CD8-positive, alpha-beta memory T cell (primary cell): ENCODE measurements at places on chromosomes 4 and X. TPM values are rescaled to one million over a fixed set of nuclear protein-coding genes. Genes with fewer than 3 reads are reported as not detected.

STPG2 gene
- not detected for total RNA-seq

- no peaks in the 10 kb centered on the region for H3K36me3 ChIP-seq
- H3K27ac ChIP-seq, result no peak overlapping the region
- no peak for DNase-seq
- no peaks in the 10 kb centered on the region for H3K4me1 ChIP-seq
Observed at GRCh38 chrX:150094375-150094774, 156.1 kb upstream of the EOLA2 start.

- DNase-seq, result no peak
- no peaks in the 10 kb centered on the region for H3K4me1 ChIP-seq
- no peak overlapping the region for H3K4me3 ChIP-seq
Observed at GRCh38 chr4:176838601-176839433, 46.1 kb upstream of the VEGFC start.

DNA sequence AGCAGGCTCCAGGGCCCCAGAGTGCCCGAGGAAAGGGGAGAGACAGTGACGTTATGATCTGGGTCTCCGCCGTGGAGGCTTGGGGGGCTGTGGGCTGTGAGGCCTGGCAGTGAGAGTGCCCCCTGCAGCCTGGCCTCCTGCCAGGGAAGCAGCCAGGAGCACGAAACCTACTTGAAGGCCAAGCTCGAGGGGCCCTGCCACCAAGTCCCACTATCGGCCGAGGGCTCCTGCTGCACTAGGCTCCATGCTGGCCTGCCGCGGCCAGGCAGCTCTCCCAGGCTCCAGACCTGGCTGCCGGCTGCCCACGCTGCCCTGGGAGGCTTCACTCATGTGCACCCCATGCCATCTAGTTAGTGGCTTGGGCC lies 18.7 kb downstream of the FLNA start:
- H3K4me1 ChIP-seq, result peaks cover 71% of the 10 kb centered on the region
- peaks cover 51% of the 10 kb centered on the region for H3K36me3 ChIP-seq
- H3K4me3 ChIP-seq, result no peak overlapping the region
- H3K27ac ChIP-seq, result no peak overlapping the region
- no peaks in the 10 kb centered on the region for H3K27me3 ChIP-seq
- DNase-seq, result no peak

GRCh38 chrX:73831500-73831899 lies 268.5 kb downstream of the CHIC1 start:
- no peak overlapping the region for H3K4me3 ChIP-seq
- DNase-seq, result no peak
- H3K4me1 ChIP-seq, result no peaks in the 10 kb centered on the region
- H3K27ac ChIP-seq, result no peak overlapping the region
- no peaks in the 10 kb centered on the region for H3K27me3 ChIP-seq

DNA sequence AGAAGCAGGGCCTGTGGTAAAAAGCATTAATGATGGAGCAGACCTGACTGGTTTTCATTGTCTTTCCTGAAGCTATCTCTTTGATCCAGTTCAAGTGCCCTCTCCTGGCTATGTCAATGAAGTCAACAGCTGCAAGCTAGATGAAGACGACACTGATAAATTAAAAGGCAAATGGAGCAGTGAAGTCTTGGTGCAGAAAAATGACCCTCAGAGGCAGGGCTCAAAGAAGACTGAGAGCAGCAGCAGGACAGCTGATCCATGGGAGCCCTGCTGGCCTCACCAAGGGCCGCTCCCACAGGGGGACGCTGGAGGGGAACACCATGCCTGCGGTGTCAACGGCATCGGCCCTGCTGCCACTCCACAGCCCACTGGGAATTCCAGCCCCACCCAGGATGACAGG lies 96.2 kb downstream of the RELL1 start:
- H3K4me3 ChIP-seq, result no peak overlapping the region
- no peak overlapping the region for H3K27ac ChIP-seq
- no peaks in the 10 kb centered on the region for H3K27me3 ChIP-seq
- H3K36me3 ChIP-seq, result no peaks in the 10 kb centered on the region
- no peaks in the 10 kb centered on the region for H3K4me1 ChIP-seq
